Neural progenitor cell (in vitro differentiated cells): ENCODE measurements at places on chromosomes 11 and 22. TPM values are rescaled to one million over a fixed set of nuclear protein-coding genes. Genes with fewer than 3 reads are reported as not detected.

Gene MYRF
- total RNA-seq = 1.9 and 5.8 TPM in 2 replicates

DNA sequence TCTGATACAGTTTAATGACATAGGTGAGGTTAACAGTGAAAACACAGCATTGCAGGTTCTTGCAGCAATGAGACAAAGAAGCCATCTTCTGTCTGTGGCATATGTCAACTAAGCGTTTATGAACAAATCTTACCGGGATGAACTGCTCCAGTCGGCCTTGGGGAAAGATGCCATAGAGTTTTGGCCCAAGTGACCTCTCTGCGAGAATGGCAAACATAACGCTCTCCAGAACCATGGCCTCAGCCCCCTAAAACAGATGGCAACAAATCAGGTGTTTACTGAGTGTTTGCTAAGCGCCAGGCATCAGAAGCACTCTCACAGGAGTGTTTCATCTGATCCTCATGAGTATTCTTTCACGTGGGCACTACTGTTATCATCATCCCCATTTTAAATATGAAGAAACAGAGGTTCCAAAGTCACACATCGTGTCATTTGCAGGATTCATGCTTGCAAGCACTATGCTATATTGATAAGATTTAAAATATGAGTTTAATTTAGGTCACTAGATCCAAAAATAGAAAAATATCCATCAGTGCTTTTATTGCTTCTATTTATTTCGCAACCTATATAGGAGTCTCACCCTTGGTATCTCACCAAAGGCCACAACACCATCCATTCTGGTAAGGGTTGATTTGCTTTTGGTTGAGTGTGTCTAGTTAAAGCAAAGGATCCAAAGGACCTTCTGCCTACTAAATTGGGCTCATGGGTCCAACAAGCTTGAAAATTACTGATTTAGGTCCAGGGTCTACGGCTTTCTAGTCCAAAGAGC, 35.9 kb downstream of the TCIRG1 start:
- H3K27me3 ChIP-seq = no peaks in the 10 kb centered on the region
- H3K36me3 ChIP-seq = peaks cover 3% of the 10 kb centered on the region
- no peaks in the 10 kb centered on the region for H3K4me1 ChIP-seq
- no peak for DNase-seq

DNA sequence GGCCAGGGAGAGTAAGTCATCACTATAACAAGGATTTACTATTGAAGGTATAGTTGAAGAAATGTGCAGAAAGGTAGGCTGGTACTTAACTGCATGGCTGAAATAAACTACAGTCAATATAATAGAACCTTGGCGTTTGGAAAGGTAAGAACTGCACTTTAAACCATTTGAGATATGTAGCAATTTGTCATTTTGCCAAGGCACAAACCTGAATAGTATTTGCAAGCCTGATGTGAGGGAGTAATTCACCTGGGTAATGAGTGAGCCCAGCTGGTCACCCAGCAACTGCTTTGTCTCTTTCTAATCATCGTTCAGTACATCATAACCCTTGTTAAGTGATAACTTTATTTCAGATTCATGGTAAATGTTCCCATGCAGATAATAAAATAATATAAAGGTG, 62.3 kb upstream of the SCUBE2 start:
- no peak for DNase-seq
- H3K36me3 ChIP-seq = peaks cover 10% of the 10 kb centered on the region
- no peaks in the 10 kb centered on the region for H3K27me3 ChIP-seq
- no peak overlapping the region for H3K4me3 ChIP-seq
- H3K4me1 ChIP-seq = no peaks in the 10 kb centered on the region
- H3K27ac ChIP-seq = no peak overlapping the region

GRCh38 chr22:16824716-16825687, at the start of gene XKR3:
XKR3 (minus strand) TSS chr22:16825411; CDS start chr22:16808073, 17,338 bp downstream.
- H3K27me3 ChIP-seq = no peaks in the 10 kb centered on the region
- H3K36me3 ChIP-seq = no peaks in the 10 kb centered on the region
- H3K4me1 ChIP-seq = no peaks in the 10 kb centered on the region
- H3K27ac ChIP-seq = no peak within 1 kb of the TSS
- DNase-seq = no peak
- no peak within 1 kb of the TSS for H3K4me3 ChIP-seq

DNA sequence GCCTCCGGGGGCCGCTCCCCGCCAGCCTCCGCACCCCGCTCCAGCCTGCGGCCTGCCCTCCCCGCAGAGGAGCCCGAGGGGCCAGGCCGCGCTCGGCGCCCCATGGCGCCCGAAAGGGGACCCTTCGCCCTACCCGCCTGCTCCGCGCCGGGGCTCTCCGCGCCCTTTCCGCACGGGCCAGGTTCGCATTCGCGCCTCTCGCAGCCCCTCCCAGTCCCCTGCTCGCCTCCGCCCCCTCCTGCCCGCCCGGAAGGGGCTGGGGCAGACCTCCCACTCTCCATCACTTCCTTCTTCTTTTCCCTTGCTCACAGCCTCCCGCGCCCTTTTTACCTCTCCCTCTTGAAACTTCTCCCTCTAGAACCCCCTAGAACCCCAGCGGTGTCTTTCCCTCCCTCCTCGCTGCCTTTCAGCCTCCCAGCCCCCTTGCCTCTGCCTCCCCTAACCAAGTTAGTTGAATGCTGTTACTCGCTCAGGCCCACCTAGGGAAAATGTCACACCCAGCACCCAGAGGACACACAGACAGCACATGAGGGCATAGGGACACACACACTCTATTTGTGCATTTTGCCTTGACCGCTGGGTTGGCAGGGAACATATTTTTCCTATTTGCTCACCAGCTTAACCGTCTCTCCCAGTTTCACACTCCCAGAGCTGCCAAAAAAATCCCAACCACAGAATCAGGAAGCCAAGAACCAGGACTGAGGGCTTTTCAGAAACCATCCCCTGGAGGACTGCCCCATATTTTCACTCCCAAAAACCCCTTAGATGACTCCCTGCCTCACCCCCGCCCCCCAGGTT, at the start of gene SLC43A3:
TSS of gene SLC43A3 (minus strand) at position 193 of the 798 bp plus-strand sequence. CDS start 949 bp downstream, outside the sequence.
- H3K27me3 ChIP-seq = peaks cover 48% of the 10 kb centered on the region
- no peaks in the 10 kb centered on the region for H3K4me1 ChIP-seq
- H3K27ac ChIP-seq = no peak within 1 kb of the TSS
- peak within 1 kb of the TSS; percentile 49 for H3K4me3 ChIP-seq
- H3K36me3 ChIP-seq = no peaks in the 10 kb centered on the region
- DNase-seq = peak; percentile 70

- H3K27ac ChIP-seq = no peak overlapping the region
- no peak for DNase-seq
- H3K36me3 ChIP-seq = no peaks in the 10 kb centered on the region
These were observed 48.5 kb upstream of the BMAL1 start for GRCh38 chr11:13229136-13229535.

DNA sequence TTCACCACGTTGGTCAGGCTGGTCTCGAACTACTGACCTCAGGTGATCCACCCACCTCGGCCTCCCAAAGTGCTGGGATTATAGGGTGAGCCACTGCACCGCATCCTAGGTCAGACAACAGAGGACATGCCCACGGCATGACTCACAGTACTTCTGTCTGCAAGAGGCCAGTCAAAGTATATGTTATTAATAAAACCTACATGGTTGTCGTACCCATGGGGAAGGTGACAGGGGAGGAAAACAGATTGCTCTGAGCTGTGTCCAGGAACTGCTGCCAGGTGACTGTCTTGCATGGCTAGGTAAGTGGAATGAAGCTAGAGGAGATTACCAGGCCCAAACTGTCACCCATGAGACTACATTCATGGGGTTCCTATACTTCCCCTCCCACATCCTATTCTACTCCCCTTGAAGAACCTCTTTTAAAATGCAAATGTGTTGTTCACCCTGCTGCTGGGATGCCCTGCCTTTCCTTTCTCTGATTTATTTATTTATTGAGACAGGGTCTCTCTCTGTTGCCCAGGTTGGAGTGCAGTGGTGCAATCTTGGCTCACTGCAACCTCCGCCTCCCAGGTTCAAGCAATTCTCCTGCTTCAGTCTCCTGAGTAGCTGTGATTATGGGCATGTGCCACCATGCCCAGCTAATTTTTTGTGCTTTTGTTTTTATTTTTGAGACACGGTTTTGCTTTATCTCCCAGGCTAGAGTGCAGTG, 2.0 kb upstream of the NLRX1 start:
- no peaks in the 10 kb centered on the region for H3K36me3 ChIP-seq
- H3K4me1 ChIP-seq = peaks cover 5% of the 10 kb centered on the region
- no peak overlapping the region for H3K4me3 ChIP-seq
- H3K27ac ChIP-seq = no peak overlapping the region

- no peak overlapping the region for H3K27ac ChIP-seq
- H3K4me3 ChIP-seq = no peak overlapping the region
- H3K4me1 ChIP-seq = no peaks in the 10 kb centered on the region
- H3K36me3 ChIP-seq = no peaks in the 10 kb centered on the region
- no peak for DNase-seq
- H3K27me3 ChIP-seq = no peaks in the 10 kb centered on the region
These were observed 164.4 kb upstream of the DDI1 start for GRCh38 chr11:103871923-103872551.

DNA sequence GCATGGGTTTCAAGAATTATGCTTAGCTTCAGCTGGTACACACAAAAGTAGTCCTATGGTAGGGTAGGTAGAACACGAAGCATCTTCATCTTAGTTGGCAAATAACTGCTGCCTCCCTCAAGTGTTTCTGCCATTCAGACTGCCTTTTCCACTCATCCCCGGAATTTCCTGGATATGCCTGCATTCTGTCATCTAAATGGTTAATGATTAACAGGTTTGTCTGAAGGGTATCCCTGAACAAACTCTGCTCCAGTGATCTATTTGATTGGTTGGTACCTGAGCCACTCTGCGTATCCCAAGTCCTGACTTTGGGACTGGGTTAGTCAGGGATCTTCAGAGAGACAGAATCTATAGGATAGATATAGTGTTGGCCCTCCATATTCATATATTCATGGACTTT, 272.3 kb upstream of the RAG2 start:
- no peak overlapping the region for H3K27ac ChIP-seq
- H3K4me1 ChIP-seq = no peaks in the 10 kb centered on the region
- H3K4me3 ChIP-seq = no peak overlapping the region
- no peaks in the 10 kb centered on the region for H3K27me3 ChIP-seq

DNA sequence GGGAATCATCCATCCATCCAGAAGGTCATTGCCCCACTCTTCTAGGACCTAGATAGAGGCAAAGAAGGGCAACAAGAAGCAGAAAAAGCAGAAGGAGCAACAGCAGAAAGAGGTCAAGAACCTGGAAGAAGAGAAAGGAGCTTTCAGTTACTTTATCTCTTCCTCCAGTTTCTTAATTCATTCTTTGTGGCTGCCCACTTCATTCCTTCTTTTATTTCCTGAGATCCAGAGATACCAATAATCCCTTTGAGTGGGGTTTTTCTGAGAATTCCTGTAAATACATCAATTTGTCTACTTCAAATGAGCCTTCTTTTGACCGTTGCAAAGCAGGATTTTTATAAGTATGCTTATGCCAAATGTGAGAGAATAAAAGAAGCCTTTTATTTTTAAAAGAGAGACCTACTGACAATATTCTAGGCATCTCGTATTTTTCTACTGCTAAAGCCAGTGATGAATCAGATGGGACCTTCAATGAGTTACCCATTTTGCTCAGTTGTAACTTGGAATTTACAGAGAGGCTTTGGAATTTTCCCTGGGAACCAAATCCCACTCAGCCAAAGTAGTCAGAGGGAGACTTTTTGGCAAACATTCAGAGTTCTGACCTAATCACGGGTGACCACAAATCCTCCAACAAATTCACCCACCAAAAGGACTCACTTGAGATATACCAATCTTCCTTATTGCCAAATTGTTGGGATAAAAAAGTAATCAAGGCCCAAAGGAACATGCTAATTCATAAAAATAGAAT, 54.9 kb downstream of the ZC3H12C start:
- DNase-seq = no peak
- H3K36me3 ChIP-seq = peaks cover 8% of the 10 kb centered on the region
- no peak overlapping the region for H3K27ac ChIP-seq
- H3K27me3 ChIP-seq = no peaks in the 10 kb centered on the region

DNA sequence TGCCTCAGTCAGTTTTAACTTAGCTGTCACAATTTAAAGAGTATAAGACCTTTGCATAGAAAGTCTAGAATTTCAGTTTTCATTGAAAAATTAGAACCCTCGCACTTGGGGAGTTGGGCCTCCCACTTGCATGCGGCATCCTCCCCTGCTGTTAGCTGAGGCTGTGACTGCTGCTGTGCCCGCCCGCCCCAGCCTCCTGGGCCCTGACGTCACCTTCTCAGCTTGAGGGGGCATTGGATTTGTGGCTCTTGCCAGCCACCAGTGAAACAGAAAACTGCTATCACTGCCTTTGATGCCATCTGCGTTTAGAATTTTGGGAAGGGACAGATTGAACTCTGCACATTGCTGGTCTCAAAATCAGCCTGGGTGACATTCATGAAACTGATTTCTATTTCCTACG, 108.7 kb downstream of the CTTN start:
- no peaks in the 10 kb centered on the region for H3K27me3 ChIP-seq
- DNase-seq = no peak
- H3K4me1 ChIP-seq = peaks cover 33% of the 10 kb centered on the region
- no peak overlapping the region for H3K27ac ChIP-seq

DNA sequence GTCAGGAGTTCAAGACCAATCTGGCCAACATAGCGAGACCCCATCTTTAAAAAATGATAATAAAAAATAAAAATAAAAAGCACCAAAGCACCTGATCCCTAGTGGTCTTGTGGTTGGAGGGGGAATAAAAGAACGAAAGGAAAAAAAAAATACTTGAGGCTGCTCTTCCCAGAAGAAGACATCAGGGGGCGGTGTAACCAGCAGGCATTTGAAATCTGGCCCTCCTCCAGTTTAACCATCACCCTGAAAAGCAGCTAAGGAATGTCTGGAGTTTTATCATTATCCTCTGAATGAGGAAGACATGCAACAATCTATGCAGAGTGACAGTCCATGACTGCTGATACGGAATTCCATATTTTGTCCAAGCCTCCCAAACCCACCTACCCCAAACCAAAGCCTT, 5.6 kb upstream of the KCTD17 start:
- no peaks in the 10 kb centered on the region for H3K36me3 ChIP-seq
- peaks cover 12% of the 10 kb centered on the region for H3K4me1 ChIP-seq
- DNase-seq = peak; percentile 50
- no peak overlapping the region for H3K4me3 ChIP-seq
- H3K27ac ChIP-seq = no peak overlapping the region

GRCh38 chr11:111302298-111302697, 4.0 kb downstream of the POU2AF3 start:
- H3K4me1 ChIP-seq = no peaks in the 10 kb centered on the region
- H3K27ac ChIP-seq = no peak overlapping the region

DNA sequence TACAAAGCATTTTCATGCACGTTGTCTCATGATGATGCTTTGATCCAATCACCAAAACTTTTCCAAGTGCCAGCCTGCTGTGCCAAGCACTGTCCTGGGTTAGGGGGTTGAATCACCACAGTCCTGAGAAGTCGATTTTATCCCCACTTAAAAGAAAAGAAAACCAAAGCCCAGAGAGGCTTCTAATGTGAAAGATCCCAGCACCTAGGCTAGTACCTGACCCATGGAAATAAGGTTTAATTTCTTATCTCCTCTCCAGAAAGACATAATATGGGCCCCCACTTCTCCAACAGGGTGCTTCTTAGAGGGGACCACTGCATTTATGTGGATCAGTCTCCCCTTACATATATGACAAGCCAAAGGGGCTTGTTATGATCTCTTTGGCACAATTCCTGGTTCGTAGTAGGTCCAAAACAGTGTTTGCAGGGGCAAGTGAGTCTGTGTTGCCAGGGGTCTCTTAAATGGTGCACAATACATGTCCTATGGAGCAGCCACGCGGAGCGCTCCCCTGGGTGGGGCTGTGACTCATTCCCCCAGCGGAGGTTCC, 1.9 kb upstream of the BCL9L start:
- H3K36me3 ChIP-seq = no peaks in the 10 kb centered on the region
- H3K4me3 ChIP-seq = peak overlapping the region; percentile 73
- H3K27ac ChIP-seq = no peak overlapping the region
- H3K4me1 ChIP-seq = peaks cover 36% of the 10 kb centered on the region
- no peak for DNase-seq
